ENCODE measurements at places on chromosomes 13 and 19.

DNA sequence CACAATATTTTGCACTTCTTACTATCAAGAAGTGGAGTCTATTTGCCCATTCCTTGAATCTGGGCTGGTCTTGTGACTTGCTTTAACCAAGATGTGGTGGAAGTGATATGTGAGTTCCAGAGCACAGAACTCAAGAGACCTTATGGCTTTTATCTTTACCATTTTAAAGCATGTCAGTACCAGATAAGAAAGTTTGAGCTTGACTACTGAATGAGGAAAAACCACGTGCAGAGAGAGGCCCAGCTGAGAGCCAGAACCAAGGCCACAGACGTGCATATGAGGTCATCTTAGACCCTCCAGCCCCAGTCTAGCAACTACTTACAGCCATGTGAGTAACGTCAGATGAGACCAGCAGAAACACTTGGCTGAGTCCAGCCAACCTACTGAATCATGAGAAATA lies 6.3 kb upstream of the CDK8 start:
- no peak for DNase-seq

DNA sequence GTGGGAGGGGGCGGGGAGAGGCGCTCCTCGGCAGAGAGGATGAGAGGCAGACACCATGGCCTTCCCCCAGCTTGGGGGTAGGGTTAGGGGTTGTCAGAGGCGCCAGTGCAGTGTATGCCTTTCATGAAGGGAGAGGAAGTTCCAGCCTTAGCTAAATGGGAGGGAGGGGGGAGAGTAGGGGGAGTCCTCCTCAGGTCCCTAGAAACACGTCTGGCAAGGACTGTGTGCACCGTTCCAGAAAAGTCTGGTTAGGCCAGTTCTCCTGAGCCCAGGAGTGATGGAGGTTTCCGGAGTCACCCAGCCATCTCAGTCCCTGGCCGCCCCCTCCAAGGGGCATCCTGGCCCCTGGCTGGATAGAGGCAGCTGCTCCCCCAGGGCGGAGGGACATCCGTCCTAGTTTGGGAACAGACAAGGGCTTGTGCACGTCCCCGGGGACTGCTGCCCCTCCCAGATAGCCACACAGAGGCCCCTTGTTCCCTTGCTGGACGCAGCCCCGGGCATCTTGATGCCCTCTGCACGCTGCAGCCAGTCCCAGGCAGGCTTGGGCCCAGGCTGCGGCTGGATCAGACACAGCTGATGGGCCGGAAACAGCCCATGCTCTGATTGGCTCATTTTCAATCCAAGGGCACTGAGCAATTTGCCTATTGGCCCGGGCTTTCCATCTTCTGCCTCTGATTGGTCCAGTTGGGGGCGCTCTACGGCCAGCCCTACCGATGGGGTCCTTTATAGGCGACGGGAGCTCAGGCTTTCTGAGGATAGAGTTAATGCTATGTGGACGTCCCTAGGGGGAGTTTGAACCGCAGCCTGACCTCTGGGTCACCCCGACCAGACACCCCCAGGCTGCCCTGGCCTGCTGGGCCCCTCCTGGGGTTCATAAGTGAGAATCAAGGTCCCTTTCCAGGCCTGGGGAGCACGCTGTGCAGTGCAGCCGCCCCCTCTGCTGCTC lies 3.8 kb downstream of the S1PR2 start:
- peak; percentile 39 for DNase-seq

- DNase-seq: no peak
Measured at GRCh38 chr19:39160889-39161672, 35.5 kb downstream of the PAK4 start.

DNA sequence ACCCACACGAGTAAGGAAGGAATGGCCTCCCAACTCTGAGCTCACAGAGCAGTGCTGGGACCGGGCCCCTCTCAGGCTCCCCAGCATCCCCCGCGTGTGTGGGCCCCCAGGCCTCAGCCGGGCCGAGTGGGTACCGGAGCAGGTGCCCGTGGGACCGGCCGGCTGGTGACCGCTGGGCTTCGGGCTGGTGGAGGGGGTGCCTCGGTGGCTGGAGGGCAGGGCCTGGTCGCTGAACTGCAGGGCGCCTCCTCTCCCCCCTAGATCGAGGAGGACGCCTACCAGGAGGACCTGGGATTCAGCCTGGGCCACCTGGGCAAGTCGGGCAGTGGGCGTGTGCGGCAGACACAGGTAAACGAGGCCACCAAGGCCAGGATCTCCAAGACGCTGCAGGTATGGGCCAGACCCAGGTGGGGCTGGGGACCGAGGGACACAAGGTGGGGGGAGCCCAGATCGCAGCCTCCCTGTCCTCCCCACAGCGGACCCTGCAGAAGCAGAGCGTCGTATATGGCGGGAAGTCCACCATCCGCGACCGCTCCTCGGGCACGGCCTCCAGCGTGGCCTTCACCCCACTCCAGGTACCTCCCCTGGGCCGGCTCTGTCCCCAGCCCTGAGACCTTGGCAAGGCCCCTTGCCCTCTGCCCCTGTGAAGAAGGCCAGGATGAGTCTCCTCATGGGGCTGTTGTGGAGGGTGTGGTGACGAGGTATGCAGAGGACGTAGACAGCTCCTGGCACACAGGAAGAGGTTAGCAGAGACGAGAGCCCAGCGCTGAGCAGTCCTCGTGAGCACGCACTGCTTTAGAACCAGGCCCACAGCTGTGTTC lies 8.6 kb upstream of the CNOT3 start:
- no peak for DNase-seq

GRCh38 chr13:105804561-105805190 lies 730.8 kb downstream of the EFNB2 start:
- peak; percentile 79 for DNase-seq

DNA sequence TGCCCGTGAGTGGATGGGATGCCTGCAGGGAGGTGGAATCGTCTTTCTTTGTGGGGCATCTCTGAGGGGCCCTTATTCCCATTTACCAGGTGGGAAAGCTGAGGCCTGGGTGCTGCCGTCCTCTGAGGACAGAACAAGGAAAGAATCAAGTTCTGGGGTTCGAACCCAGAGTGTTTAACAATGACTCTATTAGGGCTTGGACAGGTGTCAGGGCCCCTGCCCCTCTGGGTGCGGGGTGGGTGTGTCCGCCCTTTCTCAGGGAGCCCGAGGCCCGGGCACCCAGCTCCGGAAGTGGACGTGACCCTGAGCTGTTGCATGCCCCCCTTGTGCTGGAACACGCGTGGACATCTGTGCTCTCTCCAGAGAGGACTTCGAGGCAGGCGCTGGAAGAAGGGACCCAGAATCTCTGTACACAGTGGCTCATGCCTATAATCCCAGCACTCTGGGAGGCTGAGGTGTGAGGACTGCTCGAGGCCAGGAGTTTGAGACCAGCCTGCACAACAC lies 10.8 kb downstream of the NDUFA11 start:
- DNase-seq: no peak

GRCh38 chr13:65892859-65893258 lies 1337.3 kb downstream of the PCDH9 start:
- DNase-seq: peak; percentile 31

- peak; percentile 58 for DNase-seq
Measured at GRCh38 chr13:106989876-106990275, 421.9 kb upstream of the ARGLU1 start.

- DNase-seq: peak; percentile 75
Measured at GRCh38 chr13:31199849-31200636, at the start of gene B3GLCT. Gene B3GLCT, plus strand, starts transcription at chr13:31199975. Its CDS starts 110 bp downstream, at chr13:31200085.

GRCh38 chr19:50910722-50911121 lies 473 bp downstream of the KLK4 start:
- DNase-seq: no peak

DNA sequence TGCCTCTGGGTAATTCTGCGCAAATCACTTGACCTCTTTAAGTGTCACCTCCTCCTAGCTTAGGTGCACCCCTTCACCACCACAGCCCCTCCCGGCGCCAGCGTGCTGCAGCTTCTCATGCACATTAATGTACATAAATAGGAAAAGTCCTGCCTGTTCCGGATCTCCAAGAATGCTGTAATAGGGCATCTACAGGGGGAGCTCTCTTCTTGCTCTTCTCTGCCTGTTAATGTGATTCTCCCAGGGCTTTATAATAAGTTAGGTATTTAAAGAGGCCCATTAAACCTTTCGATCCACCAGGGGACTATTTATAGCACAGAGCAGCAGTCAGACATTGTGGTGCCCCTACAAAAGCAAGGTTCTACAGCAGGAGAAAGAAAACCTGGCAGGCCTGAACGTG lies 35.3 kb downstream of the SOX1 start:
- no peak for DNase-seq

DNA sequence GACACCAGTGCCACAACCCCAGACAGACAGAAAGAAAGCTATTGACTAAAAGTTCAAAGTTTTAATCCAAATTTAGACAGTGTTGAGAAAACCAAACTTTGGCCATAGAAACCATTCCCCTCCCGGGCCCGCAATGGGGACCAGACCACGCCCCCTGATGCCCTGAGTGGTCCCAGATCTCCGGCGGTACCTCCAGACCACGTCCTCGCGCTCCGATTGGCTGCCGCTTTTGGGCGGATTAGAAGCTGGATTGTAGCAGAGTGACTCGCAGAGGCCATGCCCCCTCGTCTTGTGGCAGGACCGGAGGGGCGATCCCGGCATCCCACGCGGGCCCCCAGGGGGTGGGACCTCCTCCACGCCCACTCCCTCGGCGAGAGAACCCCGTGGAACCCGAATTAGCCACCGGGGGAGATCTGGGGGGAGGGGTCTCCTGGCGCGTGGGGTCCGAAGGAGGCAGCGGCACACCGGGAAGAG lies 797 bp upstream of the HSD17B14 start:
- peak; percentile 93 for DNase-seq

DNA sequence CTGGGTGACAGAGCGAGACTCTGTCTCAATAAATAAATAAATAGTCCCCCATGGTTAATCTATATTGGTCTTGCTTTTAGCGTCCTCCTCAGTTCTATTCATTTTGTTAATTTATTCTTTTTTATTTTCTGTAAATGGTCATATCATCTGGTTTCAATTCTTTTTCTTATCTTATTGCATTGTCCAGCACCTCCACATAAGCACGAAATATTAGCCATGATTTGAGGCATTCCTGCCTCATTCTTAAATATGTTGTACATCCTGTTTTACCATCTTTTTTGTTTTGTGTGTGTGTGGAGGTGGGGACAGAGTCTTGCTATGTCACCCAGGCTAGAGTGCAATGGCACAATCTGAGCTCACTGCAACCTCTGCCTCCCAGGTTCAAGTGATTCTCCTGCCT lies 24.6 kb upstream of the CCDC124 start:
- no peak for DNase-seq

DNA sequence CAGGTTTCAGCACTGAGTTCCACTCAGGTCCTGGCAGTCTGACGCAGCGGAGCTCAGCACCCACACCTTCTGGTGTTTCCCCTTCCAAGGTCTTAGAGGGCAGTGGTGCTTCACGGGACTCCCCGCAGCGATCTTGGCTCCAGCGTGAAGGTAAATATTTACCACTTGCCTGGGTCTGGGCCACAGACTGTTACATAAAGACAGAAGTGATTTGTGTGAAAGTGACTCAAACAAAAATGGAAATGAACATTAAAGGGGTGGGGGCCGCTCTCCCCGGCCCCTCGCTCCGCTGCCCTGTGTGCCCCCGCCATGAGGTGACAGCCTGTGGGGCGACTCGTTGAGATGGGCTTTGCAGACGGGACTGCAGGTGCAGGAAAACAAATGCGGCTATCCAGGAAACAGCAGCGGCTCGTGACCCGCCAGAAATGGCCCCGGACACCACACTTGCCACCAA lies 55.0 kb downstream of the GGACT start:
- no peak for DNase-seq

DNA sequence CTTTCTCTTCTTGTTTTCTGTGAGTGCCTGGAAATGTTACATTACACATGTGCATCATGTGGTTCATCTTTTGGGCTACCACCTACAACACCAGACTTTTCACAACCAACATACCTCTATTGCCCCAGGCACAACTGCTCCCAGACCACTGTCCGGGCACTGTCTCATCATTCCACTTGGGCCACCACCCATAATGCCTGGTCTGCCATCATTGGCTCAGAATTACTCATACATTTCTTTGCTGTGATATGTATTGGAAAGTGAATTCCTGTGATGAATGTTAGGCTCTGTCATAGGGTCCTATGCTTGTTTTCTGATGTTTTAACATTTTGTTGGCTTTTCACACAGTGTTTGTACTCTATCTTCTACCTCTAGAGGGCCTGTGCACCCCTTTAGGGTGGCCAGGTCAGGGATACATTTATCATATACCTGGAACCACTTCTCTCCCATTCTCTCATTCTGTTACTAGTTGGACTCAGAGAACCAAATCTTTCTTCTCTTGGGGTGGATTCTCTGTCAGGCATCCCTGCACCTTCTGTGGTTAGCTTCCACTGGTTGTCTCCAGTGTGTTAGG lies 172.8 kb downstream of the NHLRC3 start:
- DNase-seq: peak; percentile 19

- no peak for DNase-seq
Measured at GRCh38 chr13:83958531-83958930, 76.3 kb upstream of the SLITRK1 start.

GRCh38 chr13:99033814-99034213 lies 56.0 kb upstream of the DOCK9 start:
- peak; percentile 51 for DNase-seq

- DNase-seq: no peak
Measured at GRCh38 chr19:42052241-42052863, 17.7 kb downstream of the GRIK5 start.

DNA sequence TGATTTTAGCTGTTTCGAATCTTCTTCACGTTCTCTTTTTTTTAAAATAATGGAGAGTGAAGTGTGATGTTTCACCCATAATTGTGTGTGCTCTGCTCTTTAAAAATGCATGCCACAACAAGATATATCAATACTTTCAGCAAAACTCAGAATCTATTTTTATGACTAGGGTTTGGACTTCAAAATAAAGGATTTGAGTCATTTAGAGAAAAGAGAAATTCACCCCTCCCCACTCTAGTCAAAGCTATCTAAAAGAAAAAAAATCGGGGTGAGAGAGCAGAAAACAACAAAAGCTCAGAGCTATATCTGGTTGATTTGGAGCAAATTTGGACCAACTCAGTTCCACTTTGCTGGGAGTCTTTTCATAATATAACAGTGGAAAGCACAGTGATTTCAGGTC lies 244.5 kb downstream of the DNAJC15 start:
- no peak for DNase-seq

DNA sequence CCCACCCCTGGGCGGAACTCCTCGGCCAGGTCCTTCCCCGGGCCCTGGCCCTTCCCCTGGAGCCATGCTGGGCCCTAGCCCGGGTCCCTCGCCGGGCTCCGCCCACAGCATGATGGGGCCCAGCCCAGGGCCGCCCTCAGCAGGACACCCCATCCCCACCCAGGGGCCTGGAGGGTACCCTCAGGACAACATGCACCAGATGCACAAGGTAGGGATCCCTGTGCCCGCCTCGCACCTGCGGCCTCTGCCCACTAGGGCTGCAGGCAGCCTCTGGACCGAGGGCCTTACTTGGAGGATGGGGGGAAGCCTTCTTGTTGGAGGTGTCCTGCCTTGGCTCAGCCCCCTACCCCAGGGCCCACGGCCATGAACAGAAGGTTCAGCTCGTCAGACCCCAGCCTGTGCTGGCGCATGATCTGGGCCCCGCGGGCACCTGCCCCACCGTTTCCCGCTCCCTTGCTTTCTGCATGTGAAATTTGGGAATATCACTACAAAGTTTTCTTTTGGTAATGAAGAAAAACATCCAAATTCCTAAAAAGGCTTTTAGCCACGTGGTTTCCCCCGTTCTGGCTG lies 23.4 kb downstream of the SMARCA4 start:
- no peak for DNase-seq

Measured in fibroblast of upper back skin (primary cell).